ENCODE measurements at places on chromosomes 12 and 14. TPM values are rescaled to one million over a fixed set of nuclear protein-coding genes. Genes with fewer than 3 reads are reported as not detected.

Gene NANOG
- total RNA-seq, result not detected

Gene CPNE6
- total RNA-seq, result not detected

Gene LUM
- total RNA-seq, result not detected

Gene FITM1
- 0.29 TPM for total RNA-seq

Gene ARG2
- total RNA-seq, result 8.7 TPM

Gene TMEM52B
- not detected for total RNA-seq

Gene SLC2A3
- 125 TPM for total RNA-seq

Gene OR4K1
- not detected for total RNA-seq

GRCh38 chr12:96107236-96107635 is 71.8 kb upstream of the LTA4H start:
- no peaks in the 10 kb centered on the region for H3K36me3 ChIP-seq
- peaks cover 11% of the 10 kb centered on the region for H3K4me1 ChIP-seq
- no peak for DNase-seq
- H3K4me3 ChIP-seq, result no peak overlapping the region
- no peaks in the 10 kb centered on the region for H3K27me3 ChIP-seq

DNA sequence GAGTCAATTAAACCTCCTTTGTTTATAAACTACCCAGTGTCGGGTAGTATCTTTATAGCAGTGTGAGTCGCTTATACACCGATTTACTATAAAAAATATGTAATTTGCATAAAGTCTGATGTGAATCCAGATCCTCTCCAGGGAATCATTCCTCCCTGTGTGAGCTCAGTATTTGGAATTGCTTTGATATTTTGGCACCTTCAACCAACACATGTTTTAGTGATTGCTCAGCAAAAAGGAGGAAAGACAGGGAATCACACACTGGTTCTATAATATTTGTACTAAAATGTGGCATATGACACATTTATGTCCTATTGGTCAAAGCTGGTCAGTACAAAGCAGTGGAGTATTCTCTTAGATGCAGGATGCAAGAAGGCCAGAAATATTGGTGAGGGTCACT is 703.9 kb upstream of the ATXN7L3B start:
- DNase-seq, result no peak
- H3K27ac ChIP-seq, result no peak overlapping the region
- H3K27me3 ChIP-seq, result no peaks in the 10 kb centered on the region

GRCh38 chr14:101196051-101196712 is 292.7 kb upstream of the RTL1 start:
- H3K27me3 ChIP-seq, result no peaks in the 10 kb centered on the region
- H3K4me1 ChIP-seq, result no peaks in the 10 kb centered on the region
- H3K36me3 ChIP-seq, result no peaks in the 10 kb centered on the region

DNA sequence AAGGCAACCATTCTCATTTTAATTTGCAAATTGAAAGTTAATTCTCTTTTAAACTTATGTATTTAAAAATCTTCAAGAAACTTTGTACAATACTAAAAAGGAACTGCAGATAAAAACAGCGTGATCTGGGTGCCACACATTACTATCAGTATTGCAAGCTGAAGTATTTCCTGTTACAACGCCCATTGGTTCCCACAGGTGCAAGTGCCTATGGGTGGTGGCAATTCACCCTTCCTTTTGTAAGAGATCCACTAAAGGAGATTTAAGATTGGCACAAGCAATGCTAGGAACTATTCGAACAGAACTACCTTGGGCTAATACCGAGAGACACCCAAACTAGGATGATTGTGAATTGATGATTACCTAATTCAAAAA is 13.2 kb downstream of the TAOK3 start:
- H3K4me1 ChIP-seq, result peaks cover 38% of the 10 kb centered on the region
- H3K27ac ChIP-seq, result peak overlapping the region; percentile 88
- peak; percentile 11 for DNase-seq
- H3K36me3 ChIP-seq, result peaks cover 10% of the 10 kb centered on the region
- no peaks in the 10 kb centered on the region for H3K27me3 ChIP-seq

DNA sequence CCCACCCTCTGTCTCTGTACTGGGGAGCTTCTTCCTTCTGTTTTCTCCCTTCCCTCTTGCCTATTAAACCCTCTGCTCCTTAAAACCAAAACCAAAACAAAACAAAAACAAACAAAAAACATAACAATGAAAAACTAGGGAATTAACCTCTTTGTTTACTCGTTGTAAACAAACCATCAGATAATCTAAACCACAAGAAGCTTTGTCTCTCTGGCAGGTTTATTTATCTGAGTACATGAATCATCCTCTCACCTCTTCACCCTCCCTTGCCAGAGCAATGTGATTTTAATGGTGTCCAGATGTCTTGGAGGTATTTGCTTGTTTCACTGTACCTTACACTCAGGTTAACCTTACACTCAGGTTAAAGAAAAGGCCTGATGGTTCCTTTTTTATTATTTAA is 66.1 kb downstream of the DYRK2 start:
- H3K36me3 ChIP-seq, result peaks cover 4% of the 10 kb centered on the region
- peaks cover 2% of the 10 kb centered on the region for H3K4me1 ChIP-seq
- peaks cover 1% of the 10 kb centered on the region for H3K27me3 ChIP-seq
- no peak for DNase-seq
- no peak overlapping the region for H3K4me3 ChIP-seq

- peaks cover 2% of the 10 kb centered on the region for H3K4me1 ChIP-seq
- no peak overlapping the region for H3K27ac ChIP-seq
- no peak overlapping the region for H3K4me3 ChIP-seq
Observed at GRCh38 chr12:7869137-7869536, 3.6 kb downstream of the SLC2A14 start.

- H3K36me3 ChIP-seq, result no peaks in the 10 kb centered on the region
- H3K27me3 ChIP-seq, result peaks cover 61% of the 10 kb centered on the region
- DNase-seq, result no peak
- H3K4me1 ChIP-seq, result peaks cover 11% of the 10 kb centered on the region
Observed at GRCh38 chr12:21941506-21942376, 515 bp upstream of the ABCC9 start.

- no peaks in the 10 kb centered on the region for H3K27me3 ChIP-seq
- peaks cover 29% of the 10 kb centered on the region for H3K4me1 ChIP-seq
- no peak for DNase-seq
- H3K27ac ChIP-seq, result peak overlapping the region; percentile 76
- H3K36me3 ChIP-seq, result peaks cover 9% of the 10 kb centered on the region
- H3K4me3 ChIP-seq, result no peak overlapping the region
Observed at GRCh38 chr14:52189325-52189724, 78.2 kb upstream of the PTGDR start.

GRCh38 chr14:22375321-22375930 is 213.6 kb downstream of the DAD1 start:
- H3K27ac ChIP-seq, result no peak overlapping the region
- H3K27me3 ChIP-seq, result no peaks in the 10 kb centered on the region
- H3K4me1 ChIP-seq, result no peaks in the 10 kb centered on the region
- DNase-seq, result no peak
- H3K4me3 ChIP-seq, result no peak overlapping the region

DNA sequence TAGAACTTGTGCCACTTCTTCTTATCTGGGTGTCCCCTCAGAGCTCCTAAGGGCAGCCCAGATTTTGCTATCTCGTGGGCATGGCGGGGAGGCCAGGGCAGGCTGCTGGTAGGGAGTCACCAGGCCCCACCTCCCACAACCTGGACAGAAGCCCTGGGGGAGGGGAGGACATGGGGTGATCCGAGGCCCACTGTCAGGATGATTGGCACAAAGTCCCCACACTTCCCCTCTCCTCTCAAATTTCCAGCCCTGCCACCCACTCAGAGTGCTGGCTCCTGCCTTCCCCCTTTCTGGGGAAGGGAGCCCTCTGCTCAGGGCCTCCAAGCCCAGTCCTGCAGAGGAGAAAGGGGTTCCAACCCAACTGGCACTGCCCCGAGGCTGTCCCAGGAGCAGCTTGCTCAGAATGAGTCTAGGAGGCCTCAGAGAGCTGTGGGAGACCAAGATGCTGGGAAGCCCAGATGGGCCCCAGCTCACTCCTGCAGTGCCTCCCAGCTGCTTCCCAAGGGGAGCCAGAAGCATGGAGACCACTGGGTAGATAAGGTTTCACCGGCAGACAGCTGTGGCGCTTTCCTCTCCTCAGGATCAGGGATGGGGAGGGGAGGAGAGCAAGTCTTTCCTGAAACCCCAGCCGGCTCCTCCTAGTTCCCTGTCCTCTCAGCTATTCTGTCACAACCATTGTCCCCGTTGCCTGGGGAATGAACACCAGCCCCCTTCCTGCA is 82.8 kb downstream of the B4GALNT3 start:
- peaks cover 32% of the 10 kb centered on the region for H3K27me3 ChIP-seq
- H3K4me1 ChIP-seq, result peaks cover 23% of the 10 kb centered on the region
- H3K36me3 ChIP-seq, result no peaks in the 10 kb centered on the region
- H3K4me3 ChIP-seq, result no peak overlapping the region
- no peak for DNase-seq
- H3K27ac ChIP-seq, result no peak overlapping the region

DNA sequence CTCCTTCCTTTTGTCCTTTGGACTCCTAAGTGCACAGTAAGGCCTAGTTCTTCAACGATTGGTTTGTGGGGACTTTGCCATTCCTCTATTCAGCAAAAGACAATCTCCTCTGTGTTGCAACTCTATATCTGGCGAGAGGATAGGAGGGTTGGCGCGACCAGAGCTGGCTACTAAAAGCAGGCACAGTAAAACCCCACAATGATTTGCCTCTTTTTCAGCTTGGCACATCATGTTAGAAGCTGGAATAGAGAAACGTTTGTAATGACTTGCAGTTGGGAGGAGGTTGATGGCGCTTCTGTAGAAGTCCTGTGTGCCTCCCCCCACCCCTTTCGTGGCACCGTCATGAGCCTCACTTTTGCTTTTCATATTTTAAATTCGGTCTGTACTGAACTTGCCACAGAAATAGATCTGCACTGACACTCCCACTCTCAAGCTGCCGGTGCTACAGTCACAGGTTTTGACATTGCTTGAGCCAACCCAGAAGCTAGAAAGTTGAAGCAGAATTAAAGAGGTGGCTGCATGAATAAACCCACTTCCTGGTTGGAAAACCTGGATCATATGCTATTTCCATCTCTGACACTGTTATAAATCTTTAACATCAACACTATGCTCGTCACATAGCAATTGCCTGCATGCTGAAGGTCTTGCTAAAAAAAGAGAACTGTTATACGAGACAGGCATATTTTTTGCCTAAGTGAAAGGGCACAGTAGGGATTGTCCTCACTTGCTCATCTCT is 315.3 kb upstream of the PRICKLE1 start:
- no peak for DNase-seq
- no peak overlapping the region for H3K27ac ChIP-seq
- H3K4me1 ChIP-seq, result no peaks in the 10 kb centered on the region
- H3K4me3 ChIP-seq, result no peak overlapping the region

DNA sequence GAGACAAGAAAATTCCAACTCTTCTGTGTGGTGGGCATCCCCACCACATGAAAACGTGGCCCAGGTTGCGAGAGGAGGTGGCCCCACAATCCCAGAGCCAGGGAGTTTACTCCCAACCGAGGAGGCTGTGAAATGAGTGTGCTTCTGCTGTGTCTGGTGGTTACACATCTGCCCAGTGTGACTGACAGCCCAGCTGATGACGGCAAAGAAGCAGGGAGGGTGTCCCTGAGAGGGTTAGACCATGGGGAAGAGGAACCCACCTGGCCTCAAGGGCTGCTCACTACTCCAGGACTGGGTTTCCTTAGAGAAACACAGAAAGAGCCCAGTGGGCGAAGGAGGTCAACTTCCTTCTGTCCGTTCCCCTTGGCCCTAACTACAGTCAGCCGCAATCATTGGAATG is 24.6 kb downstream of the ZFP36L1 start:
- no peak overlapping the region for H3K27ac ChIP-seq
- H3K4me3 ChIP-seq, result no peak overlapping the region
- H3K27me3 ChIP-seq, result no peaks in the 10 kb centered on the region
- no peak for DNase-seq
- H3K36me3 ChIP-seq, result peaks cover 6% of the 10 kb centered on the region

- no peaks in the 10 kb centered on the region for H3K36me3 ChIP-seq
- no peak overlapping the region for H3K27ac ChIP-seq
- H3K27me3 ChIP-seq, result peaks cover 4% of the 10 kb centered on the region
- H3K4me1 ChIP-seq, result peaks cover 2% of the 10 kb centered on the region
- DNase-seq, result no peak
- H3K4me3 ChIP-seq, result no peak overlapping the region
Observed at GRCh38 chr12:75177997-75178396, 31.6 kb downstream of the KCNC2 start.

DNA sequence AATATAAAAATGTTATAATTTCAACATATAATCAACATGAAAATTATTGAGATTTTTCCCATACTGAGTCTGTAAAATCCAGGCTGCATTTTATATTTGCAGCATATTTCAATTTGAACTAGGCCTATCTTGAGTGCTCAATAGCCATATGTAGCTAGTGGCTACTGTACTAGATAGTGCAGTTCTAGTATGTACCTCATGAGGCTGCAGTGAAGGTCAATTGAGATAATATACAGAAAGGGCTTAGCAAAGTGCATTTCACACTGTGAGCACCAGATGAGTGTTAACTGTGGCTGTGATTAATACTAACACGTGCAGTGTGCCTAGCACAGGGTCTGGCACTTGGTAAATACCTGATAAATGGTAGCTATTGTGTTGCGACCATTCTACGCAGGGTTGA is 5.4 kb upstream of the SLC22A17 start:
- DNase-seq, result no peak
- H3K4me3 ChIP-seq, result no peak overlapping the region
- H3K27ac ChIP-seq, result no peak overlapping the region
- peaks cover 13% of the 10 kb centered on the region for H3K27me3 ChIP-seq

DNA sequence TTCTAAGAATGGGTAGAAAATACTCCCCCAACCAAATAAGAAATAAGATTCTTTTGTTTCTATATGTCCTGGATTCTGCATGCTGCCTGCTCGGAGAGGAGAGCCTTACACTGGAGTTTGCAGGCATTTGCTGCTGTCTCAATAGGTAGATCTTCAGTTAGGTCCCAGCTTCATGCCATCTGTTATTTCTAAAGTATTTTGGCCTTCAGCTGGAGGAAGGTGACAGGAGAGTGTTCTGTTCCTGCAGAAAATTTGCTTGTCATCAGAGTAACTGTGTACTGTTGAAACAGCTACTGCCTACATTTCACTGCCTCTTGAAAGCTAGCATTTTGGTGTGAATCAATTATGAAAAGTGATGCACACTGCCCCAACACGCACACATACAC is 966.9 kb downstream of the NRXN3 start:
- no peaks in the 10 kb centered on the region for H3K4me1 ChIP-seq
- no peak overlapping the region for H3K4me3 ChIP-seq
- no peaks in the 10 kb centered on the region for H3K27me3 ChIP-seq
- no peaks in the 10 kb centered on the region for H3K36me3 ChIP-seq
- DNase-seq, result no peak

GRCh38 chr14:54490445-54491175 is 1.8 kb upstream of the GMFB start:
- H3K4me3 ChIP-seq, result no peak overlapping the region
- H3K4me1 ChIP-seq, result peaks cover 40% of the 10 kb centered on the region
- no peak for DNase-seq
- H3K27ac ChIP-seq, result no peak overlapping the region

All from activated naive CD8-positive, alpha-beta T cell treated with anti-CD3 and anti-CD28 coated beads for 36 hours (primary cell).